Stimulated activated CD4-positive, alpha-beta T cell treated with anti-CD3 and anti-CD28 coated beads, Interleukin-15, amount 100 ng/mL, for 48 hours (primary cell): ENCODE measurements at places on chromosomes 4 and X.

- DNase-seq = no peak
These were observed 11.8 kb upstream of the HPGDS start for GRCh38 chr4:94354474-94354896.

DNA sequence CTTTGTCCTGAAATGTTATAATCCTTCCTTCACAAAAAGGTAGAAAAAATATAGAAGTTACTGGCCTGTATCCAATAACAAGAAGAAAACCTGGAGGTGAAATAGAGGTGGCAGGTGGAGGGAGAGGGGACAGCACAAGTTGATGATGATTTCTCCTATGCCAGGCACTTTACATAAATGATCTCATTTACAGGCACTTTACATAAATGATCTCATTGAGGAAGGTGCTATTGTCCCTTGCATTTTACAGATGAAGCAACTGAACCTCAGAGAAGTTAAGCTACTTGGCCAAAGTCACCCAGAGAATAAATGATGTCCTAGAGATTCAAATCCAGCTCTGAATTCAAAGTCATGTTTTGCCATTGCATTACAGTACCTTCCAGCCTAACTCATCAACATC, 7.1 kb upstream of the OPHN1 start:
- DNase-seq = no peak

GRCh38 chr4:183445097-183445428, 627 bp downstream of the CDKN2AIP start:
- DNase-seq = no peak

DNA sequence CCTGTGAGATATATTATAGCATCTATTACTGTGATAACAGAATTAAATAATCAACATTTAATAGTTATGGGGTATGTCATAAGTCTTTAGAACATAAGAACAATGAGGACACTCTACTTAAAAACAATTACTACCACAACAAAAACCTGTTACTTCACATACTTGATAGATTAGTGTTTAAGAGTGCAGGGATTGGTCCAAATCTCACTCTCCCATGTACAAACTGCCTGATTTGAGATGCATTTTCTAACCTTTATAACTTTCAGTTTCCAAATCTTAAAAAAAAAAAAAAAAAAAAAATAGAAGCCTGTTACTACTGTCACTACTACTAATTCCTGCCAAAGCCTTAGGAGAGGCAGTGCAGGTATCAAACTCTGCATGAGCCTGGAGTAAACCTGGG, 5.6 kb downstream of the PCDH18 start:
- DNase-seq = no peak

DNA sequence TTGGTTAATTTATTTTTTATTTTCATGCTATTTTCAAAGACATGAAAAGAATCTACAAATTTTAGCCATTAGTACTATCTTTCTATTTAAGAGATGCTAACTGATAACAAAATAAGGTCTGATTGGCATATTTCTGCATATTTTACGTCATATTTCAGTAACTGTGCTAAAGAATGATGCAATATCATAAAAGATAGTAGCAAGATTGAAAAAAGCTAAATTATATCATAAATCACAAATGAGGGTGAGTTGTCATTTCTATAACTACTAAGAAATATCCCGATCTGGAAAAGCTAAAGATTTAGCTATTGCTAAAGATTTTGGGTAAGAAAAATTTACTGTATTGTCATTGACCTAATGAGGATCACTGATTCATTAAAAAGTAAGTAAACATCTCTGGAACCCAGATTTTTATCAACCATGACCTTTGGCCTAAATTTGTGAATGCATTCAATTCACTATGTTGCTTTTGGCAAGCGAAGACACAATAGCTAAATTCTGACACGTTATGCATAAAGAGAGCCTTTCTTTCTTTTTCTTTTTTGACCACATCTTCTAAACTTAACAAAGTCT, 103.6 kb downstream of the HPGD start:
- DNase-seq = no peak

DNA sequence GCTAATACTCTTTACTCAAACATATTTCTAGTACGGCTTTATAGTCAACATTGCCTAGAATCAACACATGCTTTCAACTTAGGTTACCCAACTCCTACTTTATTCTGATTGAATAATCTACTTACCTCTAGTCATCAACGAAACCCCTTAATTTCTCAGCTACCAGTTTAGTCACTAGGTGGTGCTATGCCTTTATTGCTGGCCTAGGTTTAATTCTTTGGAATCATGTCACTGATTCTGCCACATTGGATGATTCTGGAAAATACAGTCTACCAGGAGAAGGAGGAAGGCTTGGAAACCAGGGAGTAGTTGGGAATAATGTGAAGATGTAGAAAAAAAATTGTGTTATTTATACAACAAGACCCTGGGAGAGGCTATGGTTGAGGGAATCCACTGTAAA, 167.7 kb downstream of the DCAF12L2 start:
- DNase-seq = no peak

DNA sequence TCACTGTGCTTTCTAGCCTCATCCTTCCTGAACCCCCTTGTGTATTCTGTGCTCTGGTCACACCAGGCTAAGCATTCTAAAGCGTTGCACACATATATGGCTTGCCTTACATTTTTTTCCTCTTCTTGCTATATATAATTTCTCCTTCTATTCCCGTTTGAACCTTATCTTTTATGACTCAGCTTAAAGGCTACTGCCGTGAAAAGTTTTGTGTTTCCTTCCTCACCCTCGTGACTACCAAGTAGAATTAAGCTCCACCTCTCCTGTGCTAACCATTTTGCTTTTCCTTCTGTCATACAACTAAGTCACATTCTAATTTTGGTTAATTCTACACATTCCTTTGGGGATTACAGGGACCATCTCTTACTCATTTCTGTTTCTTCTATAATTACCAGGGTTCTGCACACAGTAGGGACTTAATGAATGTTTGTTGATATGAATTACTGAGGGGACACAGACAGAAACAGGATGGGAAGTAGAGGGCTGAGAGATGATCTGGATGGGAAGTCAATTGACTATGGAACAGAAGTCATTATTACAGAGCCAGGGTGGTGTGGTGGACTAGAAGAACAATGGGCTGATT, 67.1 kb downstream of the DOCK11 start:
- no peak for DNase-seq

DNA sequence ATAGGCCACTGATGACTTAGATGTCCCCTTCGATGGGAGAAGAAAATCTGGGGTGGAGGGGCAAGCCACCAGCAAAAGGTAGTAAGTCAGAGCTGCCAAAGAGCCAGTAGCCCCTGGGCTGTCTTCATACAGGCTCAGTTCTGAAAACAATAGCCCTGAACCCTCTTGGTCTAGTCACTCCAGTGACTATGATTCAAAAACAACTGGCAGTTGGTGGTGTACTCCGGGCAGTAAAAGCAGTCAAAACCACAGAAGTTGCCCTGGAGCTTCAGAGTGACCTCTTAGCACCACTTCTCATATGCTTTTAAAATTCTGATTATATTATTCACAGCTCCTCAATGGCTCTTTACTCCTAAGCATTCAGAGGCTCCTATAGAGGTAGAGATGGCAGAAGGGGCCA, 164.3 kb upstream of the MAMLD1 start:
- no peak for DNase-seq

DNA sequence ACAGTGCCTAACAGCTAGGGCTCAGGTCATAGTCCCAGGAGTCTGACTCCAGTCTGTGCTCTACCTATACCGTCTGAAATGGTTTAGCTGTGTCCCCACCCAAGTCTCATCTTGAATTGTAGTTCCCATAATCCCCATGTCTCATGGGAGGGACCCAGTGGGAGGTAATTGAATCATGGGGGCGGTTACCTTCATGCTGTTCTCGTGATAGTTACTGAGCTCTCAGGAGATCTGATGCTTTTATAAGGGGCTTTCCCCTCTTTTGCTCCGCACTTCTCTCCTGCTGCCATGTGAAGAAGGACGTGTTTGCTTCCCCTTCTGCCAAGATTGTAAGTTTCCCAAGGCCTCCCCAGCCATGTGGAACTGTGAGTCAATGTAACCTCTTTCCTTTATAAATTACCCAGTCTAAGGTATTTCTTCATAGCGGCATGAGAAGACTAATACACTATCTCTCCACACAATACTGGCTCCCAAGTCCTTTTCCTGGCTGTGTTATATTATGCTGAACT, 110.8 kb downstream of the AFAP1 start:
- no peak for DNase-seq

- no peak for DNase-seq
These were observed 35.5 kb downstream of the DLG3 start for GRCh38 chrX:70479922-70480659.

GRCh38 chrX:93695981-93696380, 22.0 kb downstream of the FAM133A start:
- no peak for DNase-seq

DNA sequence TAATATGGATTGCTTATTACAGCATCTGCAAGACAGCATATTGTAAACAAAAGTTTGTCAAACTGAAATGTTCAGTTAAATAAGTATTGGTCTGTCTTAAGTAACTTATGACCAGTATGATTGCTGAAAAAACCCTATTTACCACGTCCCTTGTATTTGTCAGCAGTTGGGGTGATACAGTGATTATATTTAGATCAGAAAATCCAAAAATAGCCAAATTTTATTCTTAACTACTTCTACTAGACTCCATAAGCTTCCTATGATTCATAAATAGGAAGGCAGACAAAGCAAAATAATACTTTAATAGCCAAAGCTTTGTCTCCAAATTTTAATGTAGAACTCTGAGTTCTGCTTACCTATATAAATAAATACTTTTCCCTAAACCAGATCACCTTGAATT, 45.3 kb downstream of the TBCK start:
- no peak for DNase-seq

DNA sequence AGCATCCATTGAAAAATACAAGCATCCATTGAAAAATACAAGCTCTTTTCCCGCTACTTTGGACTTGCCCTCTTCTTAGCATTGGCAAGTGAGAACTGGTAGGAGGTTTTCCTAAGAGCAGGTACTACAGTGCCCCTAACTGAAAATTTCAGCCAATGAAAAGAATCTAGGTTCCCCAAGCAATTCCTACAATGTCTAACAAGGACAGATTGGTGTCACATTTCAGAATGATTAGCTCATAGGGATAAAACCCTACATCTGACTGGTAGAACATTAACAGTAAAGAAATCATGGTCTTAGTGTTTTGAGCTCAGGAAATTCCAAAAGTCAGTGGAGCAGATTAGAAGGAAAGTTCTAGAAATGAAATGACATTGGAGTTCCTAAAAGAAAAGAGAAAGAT, 68.6 kb upstream of the QRFPR start:
- DNase-seq = no peak

- DNase-seq = no peak
These were observed 96.0 kb upstream of the LEF1 start for GRCh38 chr4:108264693-108265092.

- DNase-seq = no peak
These were observed 63.1 kb upstream of the GRPR start for GRCh38 chrX:16060252-16060651.

DNA sequence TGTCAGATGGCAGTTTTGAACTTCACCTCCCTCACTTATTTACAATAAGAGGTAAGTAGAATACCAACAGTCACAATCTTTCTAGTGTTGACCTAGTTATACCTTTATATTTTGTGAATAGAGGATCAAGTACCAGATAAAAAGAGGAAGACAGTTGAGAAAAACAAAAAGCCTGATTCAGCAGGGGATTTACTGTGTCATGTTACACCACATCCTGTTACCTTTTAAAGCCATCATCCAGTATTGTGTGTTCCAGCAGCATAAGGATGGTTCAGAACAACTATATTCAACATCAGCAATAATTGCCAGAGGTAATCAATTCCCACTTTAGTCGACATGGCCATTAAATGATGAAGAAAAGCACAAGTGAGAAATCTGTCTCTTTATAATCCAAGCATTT, 21.3 kb upstream of the CXCL6 start:
- DNase-seq = no peak

GRCh38 chrX:19823031-19823430, 64.4 kb downstream of the SH3KBP1 start:
- DNase-seq = no peak

DNA sequence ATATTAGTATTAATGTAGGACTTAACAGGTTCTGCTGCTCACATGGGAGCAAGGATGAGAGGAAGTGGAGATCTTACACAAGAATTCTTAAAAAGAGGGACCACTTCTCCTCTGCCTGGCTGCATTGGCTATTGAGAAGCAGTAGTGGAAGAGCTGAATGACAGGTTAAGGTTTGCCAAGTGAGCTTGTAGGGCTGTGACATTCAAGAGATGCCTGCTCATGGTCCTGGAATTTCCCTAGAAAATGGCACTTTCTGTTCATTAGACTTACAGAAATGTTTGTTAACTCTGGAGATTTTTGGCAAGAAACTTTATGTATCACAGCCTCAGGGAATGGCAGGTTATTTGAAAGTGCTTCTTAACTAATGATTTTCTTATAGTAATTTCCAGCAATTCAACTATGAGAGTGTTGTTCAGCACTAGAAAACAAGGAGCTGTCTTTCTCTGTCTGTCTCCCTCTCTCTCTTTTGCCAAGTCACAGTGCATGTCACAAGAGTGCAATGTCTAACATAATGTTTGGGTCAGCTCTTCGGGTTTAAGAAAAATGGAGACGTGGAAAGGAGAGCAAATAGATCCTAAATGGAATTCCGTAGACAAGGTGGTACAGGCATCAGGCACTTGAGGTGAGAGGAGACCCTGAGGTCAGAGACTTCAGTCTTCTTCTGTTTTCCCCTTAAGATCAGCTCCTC, 8.3 kb upstream of the NAP1L5 start:
- DNase-seq = no peak

DNA sequence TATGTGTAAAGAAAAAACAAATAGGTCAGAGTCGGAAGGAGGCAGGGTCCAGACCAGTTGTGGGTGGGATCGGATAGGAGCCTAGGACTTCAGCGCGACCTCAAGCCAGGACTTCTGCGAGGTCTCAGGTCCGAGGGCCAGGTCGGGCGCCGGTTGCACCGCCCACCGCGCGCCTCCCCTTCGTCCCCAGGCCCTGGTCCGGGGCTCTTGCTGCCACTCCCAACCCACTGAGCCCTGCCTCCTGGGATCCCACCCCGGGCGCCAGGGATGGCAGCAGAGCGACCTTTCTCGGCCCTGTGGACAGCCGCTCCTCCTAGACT, 12.3 kb downstream of the PITX2 start:
- DNase-seq = no peak

- DNase-seq = no peak
These were observed 27.4 kb downstream of the FRYL start for GRCh38 chr4:48752726-48753125.

DNA sequence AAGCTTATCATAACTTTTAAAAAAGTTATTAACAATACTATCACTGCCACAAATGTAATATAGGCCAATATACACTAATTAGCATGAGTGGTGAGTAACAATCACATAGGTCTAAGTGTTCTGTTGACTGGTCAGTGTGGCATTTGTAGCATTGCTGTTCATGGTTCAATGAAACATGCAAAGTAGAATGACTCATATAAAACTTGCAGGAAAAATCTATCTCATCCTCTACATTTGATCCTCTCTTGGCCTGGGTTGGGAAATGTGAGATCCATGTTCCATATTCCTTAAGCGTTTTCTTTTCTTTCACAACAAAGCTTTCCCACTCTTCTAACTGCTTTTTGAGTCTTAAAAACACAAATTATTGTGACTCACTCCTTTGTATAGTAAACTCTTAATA, 1418.7 kb downstream of the FSTL5 start:
- DNase-seq = no peak
